ENCODE measurements at places on chromosomes 1 and 21.
A peak's percentile ranks its signal among the peaks of the same experiment; 100 is the strongest.

- no peak for DNase-seq
These were observed 196.3 kb upstream of the CHRM3 start for GRCh38 chr1:239189998-239190512.

DNA sequence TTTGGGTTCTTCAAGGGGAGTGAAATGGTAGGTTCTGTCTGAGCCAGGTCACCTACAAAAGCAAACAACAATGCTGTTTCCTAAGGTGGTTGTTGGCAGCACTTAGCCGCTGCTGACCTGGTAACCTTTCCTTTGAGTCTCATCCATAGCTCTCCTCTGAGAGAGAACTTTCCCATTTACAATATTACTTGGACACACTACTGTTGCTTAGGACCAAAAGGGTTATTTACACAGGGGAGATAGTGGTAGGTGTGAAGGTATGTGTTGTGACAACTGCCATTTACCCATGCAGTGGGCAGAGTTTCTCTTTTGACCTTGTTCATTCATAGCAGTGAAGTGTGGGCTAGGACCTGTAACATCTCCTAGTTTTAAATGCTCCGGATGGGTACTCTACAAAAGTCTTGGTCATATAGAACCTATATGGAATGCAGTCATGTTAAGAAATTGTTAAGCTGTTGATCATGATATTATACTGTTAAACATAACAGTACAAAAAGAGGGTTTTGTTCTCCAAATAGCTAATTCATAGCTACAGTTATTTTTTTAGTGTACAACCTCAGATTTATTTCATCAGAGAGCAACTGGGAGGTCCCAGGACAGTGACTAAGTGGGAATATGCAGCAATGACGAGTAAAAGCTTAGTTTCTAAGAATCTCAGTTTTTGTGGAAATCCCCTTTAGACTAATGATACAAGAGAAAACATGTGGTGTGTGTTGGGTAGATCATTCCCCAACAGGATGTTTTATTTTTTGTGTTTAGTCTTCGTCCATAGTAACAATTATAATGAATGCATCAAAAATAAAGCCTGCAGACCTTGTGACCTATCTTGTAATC, 219.7 kb downstream of the NFIA start:
- no peak for DNase-seq

DNA sequence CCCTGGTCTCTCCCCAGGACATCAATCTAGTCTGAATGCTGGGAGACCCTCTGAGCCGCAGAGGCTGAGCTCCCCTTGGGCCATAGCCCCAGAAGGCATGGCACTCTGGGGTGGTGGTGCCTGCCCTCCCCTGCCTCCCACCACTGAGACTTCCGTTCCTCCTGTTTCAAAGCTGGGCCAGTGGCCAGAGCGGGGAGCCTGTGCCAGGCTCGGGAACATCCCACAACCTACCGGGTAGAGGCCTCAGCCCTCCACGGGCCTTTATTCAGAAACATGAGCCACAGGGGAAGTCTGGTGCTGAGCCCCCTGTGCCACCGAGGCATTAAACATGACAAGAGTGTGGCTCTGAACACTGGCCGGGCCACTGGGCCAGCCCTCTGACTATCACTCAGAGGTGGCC, 8.1 kb downstream of the CCDC24 start:
- DNase-seq = no peak

DNA sequence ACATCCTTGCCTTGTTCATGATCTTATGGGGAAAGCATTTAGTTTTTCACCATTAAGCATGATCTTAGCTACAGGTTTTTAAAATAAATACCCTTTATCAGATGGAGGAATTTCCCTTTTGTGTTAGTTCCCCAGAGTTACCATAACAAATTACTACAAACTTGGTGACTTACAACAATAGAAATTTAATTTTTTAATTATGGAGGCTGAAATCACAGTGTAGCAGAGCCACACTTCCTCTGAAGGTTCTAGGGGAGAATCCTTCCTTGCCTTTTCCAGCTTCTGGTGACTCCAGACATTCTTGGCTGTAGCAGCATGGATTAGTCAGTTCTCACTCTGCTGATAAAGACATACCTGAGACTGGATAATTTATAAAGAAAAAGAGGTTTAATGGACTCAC, 18.5 kb downstream of the MIGA1 start:
- no peak for DNase-seq

- DNase-seq = peak; percentile 93
These were observed at the start of gene BTG2 for GRCh38 chr1:203304919-203305808. BTG2 (plus strand) TSS chr1:203305519; CDS start chr1:203305607, 88 bp downstream.

DNA sequence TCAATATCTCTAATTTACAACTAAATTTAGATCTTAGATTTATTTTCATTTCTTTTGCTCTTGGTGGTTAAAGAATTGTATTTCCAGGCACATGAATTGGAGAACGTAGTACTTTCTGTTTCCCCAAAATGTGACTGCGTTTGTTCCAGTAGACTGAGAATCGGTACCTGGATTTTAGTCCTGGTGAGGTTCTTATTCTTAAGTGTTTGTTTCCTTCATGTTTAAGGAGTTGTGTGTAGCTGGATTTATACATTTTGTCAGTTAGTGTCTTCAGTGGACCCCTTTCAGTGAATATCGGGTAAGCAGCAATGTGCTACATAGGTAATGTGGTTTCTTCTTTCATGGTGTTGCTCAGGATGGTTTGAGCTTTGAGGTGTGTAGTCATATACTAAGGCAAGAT, 6.8 kb downstream of the MIER1 start:
- DNase-seq = no peak
